ENCODE measurements at places on chromosomes 3 and 15.
A peak's percentile ranks its signal among the peaks of the same experiment; 100 is the strongest.

DNA sequence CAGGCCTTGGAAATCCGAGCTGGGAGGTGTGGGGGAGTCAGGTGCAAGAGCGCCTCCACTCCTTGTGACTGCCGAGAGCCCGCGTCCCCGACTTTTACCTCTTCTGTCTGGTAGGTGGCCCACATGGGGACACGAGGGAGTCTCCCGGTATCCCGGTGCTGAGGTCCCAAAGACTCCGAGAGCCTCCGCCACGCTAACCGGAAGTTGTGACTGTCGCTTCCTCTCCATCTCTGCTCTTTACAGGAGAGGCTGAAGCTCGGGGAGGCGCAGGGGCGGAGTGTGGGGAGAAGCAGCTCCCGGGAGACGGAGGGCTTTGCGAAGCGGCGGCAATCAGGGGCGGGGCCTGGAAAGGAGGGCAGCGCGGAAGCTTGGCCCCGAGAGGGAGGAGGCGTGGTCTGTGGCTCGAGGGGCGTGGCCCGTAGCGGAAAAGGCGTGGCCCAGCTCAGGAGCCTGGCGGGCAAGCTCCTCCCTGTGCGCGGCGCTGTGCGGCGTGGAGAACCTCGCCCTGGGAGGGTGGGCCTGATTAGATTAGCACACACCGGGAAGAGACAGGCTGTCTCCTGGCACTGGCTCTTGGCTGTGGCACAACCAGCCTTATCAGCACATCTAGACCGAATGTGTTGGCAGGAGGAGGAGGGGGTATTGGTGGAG, 143.9 kb downstream of the GABRB3 start:
- peak; percentile 27 for DNase-seq

DNA sequence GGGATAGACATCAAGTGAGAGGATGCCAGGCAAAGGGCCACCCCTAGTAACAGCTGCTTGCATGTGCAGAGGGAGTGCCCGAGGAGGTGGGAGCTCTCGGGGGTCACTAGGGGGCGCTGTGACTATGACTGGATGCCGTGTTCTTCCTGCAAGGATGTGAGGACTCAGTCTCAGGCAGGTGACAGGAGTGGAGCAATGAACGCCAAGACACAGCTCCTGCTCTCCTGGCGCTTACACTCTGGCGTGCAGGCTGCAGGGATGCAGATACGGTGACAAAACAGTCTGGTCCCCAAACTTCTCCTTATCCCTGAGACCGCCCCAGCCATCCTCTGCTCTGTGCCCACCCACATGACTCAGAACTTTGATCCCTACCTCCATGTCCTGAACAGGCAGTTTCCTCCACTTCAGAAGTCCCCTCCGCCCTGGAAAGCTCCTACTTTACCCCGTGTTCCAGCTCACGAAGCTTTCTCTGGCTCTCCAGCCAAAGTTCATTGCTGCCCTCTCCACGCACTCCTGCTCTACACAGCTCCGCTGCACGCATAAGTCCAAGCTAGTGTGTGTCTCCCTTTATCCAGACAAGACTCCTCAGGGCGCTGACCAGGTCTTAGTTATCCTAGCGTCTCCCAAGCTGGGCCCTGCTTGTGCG, 14.7 kb downstream of the RHOV start:
- DNase-seq, result peak; percentile 85

DNA sequence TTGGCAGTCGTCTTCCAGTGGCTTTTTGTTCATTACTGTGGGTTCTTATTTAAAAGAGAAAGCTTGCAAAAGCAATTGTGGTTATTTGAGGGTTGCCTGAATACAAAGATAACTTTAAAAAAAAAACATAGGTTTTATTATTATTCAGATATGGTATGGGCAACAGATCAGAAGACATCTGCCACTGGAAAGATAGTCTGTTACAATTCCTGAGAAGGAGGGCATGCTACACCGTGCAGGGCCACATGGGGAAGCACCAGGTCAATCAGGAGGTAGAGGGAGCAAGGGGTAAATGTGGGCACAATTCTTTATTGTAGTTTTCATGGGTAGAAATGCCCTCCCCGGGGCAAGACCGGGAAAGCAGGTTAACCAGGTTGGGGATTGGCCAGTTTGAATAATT, 46.5 kb downstream of the BBS4 start:
- no peak for DNase-seq

DNA sequence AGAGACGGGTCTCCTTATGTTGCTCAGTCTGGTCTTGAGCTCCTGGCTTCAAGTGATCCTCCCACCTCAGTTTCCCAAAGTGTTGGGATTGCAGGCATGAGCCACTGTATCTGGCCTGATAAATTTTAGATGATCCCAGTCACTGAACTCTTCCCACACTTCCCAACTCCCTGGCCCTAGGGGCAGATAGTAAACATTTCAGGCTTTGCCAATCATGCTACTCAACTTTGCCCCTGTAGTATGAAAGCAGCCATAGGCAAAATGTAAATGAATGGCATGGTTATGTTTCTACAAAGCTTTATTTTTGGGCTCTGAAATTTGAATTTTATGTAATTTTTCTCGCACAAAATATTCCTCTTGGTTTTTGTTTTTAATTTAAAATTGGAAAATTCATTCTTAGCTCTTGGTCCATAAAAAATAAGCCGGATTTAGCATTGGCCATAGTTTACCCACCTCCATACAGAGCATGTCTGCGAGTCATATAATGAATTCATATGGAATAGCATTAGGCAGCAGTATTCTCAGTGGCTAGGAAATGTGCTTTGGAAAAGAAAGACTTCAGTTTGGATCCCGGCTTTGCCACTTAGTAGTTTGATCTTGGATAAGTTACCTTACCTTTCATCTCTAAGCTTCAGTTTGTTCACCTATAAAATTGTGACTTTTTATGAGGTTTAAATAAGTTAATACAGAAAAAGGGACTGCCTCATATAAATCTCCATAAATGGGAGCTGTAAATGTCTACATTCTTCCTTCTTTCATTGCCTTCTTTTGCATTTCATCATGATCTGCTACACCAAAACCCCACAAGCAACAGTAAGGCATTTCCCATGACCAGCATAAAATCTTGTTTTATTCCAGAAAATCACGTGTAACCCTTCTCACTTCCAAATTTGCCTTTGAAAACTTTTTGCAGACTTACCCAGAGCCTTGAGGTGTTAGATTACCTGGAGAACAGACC, 360.3 kb upstream of the TPM1 start:
- DNase-seq, result no peak

DNA sequence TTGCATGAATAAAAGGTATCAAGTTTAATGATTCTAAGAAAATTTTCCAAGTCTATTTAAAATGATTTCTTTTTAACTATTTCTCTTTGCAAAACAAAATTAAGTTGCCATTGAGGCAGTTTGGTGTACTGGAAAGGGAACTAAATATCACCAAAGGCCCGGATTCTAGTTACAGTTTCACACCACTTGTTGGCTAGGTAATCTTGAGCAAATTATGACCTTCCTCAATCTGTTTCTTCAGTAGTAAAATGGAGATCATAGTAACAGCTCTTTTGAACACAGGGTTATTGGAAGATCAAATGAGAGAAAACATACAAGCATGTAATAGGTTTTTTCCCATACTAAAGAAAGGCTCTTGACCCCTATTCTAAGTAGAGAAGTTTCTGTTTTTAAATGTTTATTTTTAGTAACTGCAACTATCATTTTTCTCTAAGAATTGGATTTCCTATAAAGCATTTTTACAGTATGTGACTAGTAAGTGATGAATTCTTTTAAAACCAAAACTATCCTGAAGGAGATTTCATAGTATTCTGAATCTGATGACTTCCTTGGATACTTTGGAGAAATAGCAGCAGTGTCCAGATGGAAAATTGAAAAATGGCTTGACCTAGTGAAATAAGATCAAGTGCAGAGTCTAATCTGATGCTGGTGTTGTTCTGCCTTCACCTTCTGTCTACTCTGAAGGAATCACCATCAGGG, 15.7 kb downstream of the SCAANT1 start:
- no peak for DNase-seq

- DNase-seq, result no peak
Observed at GRCh38 chr3:133137042-133137996, 99.1 kb downstream of the TMEM108 start.

GRCh38 chr3:188812198-188812597, 359.6 kb upstream of the TPRG1 start:
- DNase-seq, result no peak

DNA sequence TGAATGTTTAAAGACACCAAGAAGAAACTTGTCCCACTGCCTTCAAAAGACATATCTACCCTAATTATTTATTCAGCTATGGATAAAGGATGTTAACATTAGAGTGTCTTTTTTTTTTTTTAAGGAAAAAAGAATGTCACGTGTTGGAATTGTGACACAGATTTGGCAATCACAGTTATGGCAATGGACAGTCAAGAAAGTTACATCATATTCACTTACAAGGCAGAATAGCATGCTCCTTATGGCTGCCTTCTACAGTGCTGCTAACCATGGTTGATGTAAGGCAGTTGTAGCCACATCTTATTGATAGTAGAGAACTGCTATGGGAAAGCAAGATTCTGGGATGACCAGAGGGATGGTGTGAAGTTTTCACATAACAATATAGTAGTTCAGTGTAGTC, 128.8 kb upstream of the ZBTB20 start:
- DNase-seq, result no peak

DNA sequence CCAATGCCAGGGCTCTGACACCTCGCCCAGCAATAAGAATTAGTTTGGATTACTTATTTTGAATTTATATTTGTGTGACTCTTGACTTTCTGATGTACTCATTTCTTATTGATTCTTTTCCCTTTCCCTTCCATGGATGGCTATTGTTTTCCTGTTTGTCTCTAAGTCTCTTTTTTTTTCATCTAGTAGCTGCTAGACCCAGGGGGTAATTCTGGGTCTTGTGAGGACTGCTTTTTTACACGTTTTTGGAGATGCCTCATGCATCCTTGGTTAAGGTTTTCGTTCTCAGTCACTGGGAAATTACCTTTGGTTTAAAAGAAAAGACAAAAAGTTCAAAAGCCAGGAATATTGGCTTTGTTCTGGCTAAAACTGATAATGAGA, 70.2 kb upstream of the STRIT1 start:
- no peak for DNase-seq

DNA sequence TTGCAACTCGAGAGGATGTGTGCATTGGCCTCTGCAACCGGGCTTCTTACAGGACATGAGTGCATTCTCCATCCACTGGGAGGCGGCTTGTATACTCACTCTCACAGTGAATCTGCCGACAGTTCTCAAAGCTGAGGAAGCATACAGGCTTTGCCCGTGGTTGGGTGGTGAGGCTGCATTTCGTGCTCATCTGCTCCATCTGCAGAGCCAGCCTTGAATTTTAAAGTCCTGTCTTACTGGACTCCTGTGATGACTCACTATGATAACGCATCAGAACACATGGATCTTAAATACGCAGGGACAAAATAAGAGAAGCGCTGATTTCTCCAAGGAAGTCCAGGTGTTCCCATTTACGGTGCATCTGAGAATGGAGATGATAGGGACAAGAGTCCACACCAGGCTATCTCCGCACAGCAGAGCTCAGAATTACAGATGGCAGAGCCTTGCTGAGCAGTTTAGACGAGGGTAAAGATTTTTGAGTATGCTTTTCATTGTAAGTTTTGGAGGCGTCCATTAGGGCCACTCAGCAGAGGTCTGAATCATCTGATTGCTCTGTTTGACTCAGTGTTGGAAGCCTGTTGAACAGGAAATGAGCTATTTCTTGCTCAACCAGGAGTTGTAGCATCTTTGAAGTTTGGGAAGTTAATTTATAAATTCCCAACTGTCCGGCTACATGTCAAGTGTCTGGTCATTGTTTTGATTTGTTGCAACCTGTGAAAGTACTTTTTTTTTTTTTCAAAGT, 87.1 kb downstream of the GABRG3 start:
- DNase-seq, result no peak

DNA sequence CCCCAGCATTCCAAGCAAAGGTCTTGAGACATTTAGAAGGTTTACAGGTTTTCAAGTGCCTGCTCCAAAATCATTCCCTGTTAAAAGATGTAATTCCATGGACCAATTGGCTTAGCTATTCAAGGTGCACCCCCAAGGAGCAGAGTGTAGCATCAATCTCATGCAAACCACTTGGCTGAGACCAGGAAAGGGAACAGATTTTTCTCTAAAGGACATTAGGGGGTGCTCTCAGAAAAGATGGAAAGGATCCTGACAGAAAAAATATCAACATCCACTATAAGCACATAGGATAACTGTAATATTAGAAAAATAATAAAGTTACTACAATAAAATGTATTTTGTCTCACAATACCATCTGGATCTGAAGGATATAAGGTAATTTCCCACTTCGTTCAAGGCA, 328.0 kb upstream of the CDIN1 start:
- no peak for DNase-seq

DNA sequence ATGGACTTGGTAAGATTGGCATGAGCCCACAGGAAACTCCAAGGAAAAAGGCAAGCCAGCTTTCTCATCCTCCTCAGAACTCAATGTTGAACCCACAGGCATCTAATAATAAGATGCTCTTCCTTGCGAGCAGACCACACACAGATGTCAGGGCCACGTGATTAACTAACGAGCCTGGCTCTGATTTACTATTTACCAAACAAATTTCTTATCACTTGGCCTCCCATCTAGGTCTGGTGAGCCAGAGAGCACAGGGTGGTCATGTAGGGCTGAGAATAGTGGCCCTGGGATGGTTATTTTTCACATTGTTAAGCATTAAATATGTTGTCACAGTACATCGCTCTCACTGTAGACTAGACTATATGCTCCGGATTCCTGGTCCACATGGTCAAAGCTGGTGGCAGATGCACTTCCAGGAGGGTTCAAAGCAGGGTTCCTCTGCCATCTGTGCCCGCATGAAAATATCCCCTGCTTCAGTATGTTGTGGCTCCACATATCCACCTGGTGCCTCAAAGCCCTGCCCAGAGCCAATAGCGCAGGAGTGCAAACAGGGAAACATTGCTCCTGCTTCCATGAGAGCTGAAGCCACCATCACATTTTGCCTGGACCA, 472.5 kb upstream of the WNT5A start:
- no peak for DNase-seq

GRCh38 chr3:135106445-135106844, 311.4 kb downstream of the EPHB1 start:
- DNase-seq, result peak; percentile 90

- no peak for DNase-seq
Observed at GRCh38 chr3:110946810-110947209, 124.8 kb upstream of the NECTIN3 start.

DNA sequence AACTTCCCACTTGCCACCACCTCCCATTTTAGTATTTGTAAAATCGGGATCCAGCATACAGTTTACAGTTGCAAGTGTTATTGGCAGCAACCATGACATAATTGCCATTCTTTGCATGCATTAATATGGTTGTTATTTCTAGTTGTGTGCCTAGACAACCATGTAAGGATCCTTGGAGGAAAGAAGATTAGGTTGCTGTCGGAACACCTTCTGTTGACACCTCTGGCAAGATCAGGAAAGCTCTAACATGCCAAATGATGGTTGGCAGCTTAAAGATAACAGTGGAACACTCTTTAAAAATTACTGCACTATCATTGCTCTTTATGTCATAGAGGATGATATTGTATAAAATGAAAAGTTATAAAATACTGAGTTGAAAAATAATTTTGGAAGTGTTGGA, 313.5 kb upstream of the RARB start:
- no peak for DNase-seq

Measured in small intestine (tissue), 16 donors.